ENCODE measurements at places on chromosomes 6 and 20. TPM values are rescaled to one million over a fixed set of nuclear protein-coding genes. Genes with fewer than 3 reads are reported as not detected.

Gene TP53TG5
- total RNA-seq = not detected

Gene ZHX3
- 20.1 TPM for total RNA-seq

Gene MUCL3
- total RNA-seq = not detected

Gene MEI4
- not detected for total RNA-seq

Gene ZSCAN12
- total RNA-seq = 1.9 TPM

Gene TMX4
- 55.6 TPM for total RNA-seq

Gene NRN1
- total RNA-seq = 9.9 TPM

Gene CYP39A1
- total RNA-seq = 0.24 TPM

Gene WFDC2
- not detected for total RNA-seq

Gene PCK1
- total RNA-seq = 1.8 TPM

Gene SERAC1
- 9.1 TPM for total RNA-seq

Gene KPNA5
- total RNA-seq = 14.8 TPM

Gene TGM3
- total RNA-seq = not detected

Gene MAK
- not detected for total RNA-seq

Gene PHACTR1
- total RNA-seq = 0.07 TPM

Gene PMEPA1
- 7.3 TPM for total RNA-seq

Gene GJA1
- 9.6 TPM for total RNA-seq

Gene CALHM4
- not detected for total RNA-seq

Gene TRIM40
- not detected for total RNA-seq

Gene SKIC2
- 21.2 TPM for total RNA-seq

Gene CDH4
- total RNA-seq = 1.1 TPM

Gene PRND
- total RNA-seq = not detected

Gene PEX7
- total RNA-seq = 5.5 TPM

Gene SCRT2
- total RNA-seq = not detected

Gene ZNF334
- total RNA-seq = 0.15 TPM

Gene CCM2L
- 5.8 TPM for total RNA-seq

Gene TAAR6
- not detected for total RNA-seq

Gene WFDC8
- total RNA-seq = not detected

Gene NUS1
- 10.5 TPM for total RNA-seq

Gene KIAA1755
- total RNA-seq = 0.41 TPM

Gene CFAP61
- total RNA-seq = 94.8 TPM

Gene AFDN
- 66.0 TPM for total RNA-seq
